Activated CD8-positive, alpha-beta memory T cell treated with anti-CD3 and anti-CD28 coated beads for 1 hour (primary cell): ENCODE measurements at places on chromosomes 13 and 19.

- no peak for DNase-seq
Measured at GRCh38 chr13:100644371-100644770, 30.2 kb downstream of the TMTC4 start.

- no peak for DNase-seq
Measured at GRCh38 chr19:55454787-55455243, 6.6 kb downstream of the ISOC2 start.

DNA sequence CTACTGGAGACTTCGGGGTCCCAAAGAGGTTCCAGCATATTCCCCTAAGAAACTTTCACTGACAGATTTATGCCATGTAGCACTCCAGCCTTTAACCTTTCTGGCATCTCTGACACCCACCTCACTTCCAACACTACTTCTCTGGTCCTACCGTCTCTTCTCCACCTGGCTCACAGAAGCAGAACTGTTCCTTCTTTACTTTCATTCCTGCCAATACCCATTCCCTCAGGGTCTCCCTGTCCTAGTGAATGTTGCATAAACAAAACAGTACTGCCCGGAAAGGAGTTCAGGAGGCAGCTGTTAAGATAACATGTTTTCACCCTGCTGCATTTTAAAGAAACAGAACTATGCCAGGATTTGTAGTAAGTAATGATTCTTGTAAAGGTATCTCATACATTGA, 136.0 kb upstream of the MIR17HG start:
- DNase-seq: no peak

- no peak for DNase-seq
Measured at GRCh38 chr19:32098968-32099367, 246.4 kb upstream of the ZNF507 start.

DNA sequence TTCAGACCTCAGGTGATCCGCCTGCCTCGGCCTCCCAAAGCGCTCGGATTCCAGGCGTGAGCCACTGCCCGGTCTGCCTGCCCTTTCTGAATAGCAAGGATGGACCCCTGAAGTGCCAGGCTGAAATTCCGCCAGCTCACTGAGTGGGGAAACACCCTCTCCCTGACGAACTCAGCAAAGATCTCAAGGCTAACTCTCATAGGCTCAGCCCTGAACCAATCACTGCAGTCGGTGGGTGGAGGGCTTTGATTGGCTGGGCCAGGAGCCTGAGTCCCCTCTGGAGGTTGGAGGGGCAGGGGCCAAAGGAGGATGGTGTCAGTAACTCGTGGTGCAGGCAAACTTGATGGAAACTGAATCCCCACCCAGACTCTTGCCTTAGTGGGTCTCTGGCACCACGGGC, 11.2 kb upstream of the COMP start:
- DNase-seq: no peak

DNA sequence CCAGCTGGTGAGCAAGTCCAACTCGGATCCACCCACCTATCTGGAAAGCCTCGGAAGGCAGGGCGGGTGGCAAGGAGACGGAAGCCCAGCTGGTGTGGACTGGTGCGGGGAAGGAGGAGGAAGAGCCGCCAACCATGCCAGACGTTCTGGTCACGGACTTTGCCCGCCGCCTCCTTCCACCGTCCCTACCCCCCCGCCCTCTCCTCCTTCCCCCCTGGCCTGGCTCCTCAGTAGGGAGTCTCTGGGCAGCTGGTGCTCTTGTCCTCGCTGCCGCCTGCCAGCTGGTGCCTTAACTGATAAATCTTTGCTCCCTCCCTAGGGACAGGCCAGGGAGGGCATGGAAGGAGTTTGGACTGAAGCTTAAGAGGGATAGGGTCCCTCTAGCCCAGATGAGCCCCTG, 4.8 kb downstream of the SYNGR4 start:
- DNase-seq: no peak

GRCh38 chr19:5263615-5264014, 77.0 kb downstream of the PTPRS start:
- DNase-seq: no peak

- peak; percentile 27 for DNase-seq
Measured at GRCh38 chr13:51797664-51798488, 6.1 kb downstream of the DHRS12 start.

GRCh38 chr13:97141097-97141496, 81.0 kb upstream of the MBNL2 start:
- no peak for DNase-seq

GRCh38 chr19:35797663-35798062, 15.0 kb downstream of the PRODH2 start:
- no peak for DNase-seq

- DNase-seq: no peak
Measured at GRCh38 chr19:53532362-53532761, 5.6 kb upstream of the ZNF331 start.

DNA sequence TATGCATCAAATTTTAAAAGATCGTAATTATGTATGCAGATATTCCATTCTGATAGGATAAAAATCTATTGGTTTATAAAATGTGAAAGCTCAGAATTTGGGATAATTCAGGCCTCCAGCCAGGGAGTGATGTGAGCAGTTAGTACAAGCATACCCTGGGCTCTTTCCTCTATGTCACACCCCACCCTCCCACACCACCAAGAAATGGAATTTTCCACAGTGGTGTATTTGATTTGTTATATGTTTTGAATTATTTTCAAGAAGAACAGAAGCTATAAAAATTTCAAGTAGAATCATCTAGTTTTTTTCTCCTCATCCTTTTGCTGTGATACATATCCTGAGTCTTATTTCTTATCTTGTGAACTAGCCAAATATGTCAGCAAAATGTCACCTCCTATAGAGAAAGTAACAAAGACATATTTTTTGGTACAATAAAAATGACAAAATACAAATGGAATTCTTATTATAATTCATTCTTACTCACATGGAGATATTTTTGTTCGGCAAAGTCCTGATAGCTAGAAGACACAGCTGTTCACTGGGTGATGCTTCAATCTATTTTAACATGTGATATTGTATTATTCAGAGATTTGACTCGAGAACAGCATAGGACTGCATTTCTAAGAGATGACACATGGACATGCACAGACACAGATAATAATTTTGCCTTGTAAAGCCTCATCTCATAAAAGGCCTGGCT, 61.2 kb upstream of the FRY start:
- DNase-seq: no peak

DNA sequence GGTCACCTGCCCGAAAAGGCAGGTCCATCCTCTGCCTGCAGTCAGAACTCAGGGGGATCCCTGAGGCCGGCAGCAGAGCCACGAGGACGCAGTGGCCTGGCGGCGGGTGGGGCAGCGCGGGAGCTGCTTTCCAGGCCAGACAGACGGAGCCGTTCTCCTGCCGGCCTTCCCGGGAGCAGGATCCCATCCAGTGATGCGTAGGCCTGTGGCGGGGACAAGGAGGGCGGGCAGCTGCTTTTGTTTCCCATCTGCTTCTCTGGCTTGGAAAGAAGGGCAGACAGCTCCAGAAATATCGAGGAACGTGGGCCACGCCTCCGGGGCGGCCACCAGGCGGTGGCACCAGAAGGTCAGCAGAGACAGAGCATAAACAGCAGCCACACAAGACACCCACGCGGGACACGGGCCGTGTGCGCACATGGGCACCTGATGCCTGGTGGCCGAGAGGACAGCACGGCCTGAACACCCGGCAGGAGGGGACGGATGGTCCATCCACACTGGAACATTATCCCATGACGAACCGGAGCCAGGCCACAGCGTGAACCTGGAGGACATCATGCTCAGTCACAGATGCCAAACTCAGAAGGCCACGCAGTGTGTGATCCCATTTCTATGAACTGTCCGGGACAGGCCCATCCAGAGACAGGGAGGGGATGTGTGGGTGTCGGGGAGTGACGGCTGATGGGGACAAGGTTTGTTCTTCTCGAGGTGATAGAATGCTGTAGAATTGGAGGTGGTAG, 13.9 kb upstream of the MKNK2 start:
- DNase-seq: no peak

DNA sequence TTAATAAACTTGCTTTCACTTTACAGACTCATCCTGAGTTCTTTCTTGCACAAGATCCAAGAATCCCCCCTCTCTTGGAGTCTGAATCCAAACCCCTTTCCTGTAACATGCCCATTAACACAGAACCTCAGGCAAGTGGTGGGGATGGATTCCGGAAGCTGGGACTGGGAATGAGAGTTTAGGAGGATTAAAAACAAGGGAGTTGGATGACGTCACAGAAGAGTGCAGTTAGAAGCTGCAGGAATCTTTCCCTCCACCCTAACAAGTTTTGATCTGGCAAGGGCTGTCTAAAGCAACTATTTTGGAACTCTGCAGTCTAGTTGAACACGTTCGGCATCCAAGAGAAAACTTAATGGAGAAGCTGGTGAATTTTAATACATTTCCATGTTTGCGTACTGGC, 48.2 kb upstream of the PEPD start:
- DNase-seq: no peak

GRCh38 chr13:95220611-95221010, 80.6 kb downstream of the ABCC4 start:
- DNase-seq: no peak

- DNase-seq: no peak
Measured at GRCh38 chr13:102240110-102240509, 161.7 kb downstream of the FGF14 start.

DNA sequence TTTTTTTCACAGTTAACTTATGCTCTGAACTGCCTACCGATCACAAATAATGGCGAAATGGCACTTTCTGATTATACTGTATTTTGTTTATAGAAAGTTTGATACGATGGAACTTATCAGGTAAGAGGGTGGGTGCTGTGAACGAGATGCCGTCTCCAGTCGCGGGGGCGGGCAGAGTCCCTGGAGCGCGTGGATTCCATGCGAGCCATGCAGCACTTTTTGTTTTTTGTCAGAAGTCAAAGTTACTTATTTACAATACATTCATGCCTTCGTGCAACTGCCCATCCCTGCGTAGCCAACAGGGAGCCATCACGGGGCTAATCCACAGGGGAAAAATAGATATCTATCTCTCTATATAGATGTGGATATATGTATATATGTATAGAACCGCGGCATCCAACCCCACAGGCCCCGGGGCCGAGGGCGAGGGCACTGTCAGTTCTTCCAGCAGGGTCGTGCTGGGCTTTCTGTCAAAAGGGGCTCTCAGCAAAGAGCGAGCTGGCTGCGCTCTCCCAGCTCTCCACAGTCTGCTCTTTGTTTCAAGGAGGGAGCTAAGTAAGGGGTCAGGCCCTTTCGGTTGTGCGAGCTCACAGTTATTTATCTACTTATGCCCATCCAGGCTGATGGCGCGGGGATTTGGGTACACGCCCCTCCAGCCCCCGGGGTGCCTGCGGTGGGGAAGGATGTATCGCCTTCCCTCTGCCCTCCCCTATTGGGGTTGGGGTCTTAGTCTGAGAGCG, 3.4 kb downstream of the SLITRK1 start:
- DNase-seq: no peak

GRCh38 chr19:18800636-18801035, 9.5 kb upstream of the COMP start:
- DNase-seq: no peak

GRCh38 chr19:39924389-39924788, 10.0 kb downstream of the FCGBP start:
- no peak for DNase-seq

- DNase-seq: no peak
Measured at GRCh38 chr19:48608798-48609263, 2.3 kb downstream of the SPACA4 start.

- DNase-seq: no peak
Measured at GRCh38 chr13:43072394-43072793, 49.0 kb downstream of the DNAJC15 start.

DNA sequence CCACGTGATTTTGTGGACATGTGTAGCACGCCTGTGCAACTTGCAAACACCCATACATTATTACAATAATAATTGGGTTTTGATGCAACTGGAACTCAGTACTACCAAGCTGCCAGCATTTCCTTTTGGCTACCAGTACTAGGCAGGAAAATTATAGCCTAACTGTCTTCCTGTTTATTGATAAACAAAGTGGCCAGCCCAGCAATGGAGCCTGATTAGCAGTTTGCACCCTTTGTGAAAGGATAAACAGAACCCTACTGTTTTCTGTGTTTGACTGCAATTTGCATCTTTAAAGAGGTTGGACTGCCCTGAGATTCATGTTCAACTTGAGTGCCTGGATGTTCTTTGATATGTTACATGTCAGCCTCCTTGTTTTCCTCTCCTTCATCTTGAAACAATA, 173.9 kb downstream of the ZIC5 start:
- DNase-seq: no peak

DNA sequence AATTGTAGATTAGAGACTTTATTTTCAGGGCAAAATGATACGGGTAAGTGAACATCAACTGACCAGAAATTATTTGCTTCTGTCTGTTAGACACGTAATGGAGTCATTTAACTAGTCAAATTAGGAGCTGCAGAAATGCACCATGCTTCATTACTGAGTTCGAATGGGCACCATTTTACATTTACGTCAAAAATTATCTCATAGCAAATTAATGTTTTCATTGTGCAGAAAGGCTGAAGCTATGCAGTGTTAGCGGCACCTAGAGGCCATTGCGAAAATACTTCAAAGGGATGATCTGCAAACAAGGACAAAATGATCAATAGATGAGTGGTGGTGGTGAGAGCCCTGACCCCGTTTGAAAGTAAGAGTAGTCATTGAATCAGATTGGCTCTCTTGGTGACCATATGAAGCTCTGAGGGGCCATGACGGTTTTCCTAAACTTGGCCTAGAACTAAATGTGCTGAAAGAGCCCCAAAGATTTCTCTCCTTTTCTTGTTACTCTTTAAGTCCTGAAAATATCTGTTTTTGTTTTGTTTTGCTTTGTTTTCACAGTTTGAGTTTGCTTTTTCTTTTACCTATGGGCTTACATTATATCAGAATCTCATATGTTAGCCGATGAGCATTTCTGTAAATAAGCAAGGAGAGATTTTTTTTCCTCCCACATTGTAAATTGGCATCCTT, 277.9 kb downstream of the ZNF536 start:
- no peak for DNase-seq

- DNase-seq: no peak
Measured at GRCh38 chr13:112204346-112205327, 137.7 kb downstream of the SOX1 start.

- DNase-seq: peak; percentile 67
Measured at GRCh38 chr19:1279782-1280341, 4.5 kb downstream of the FAM174C start.

- no peak for DNase-seq
Measured at GRCh38 chr19:28313633-28314032, 899.3 kb downstream of the UQCRFS1 start.
